ENCODE measurements at places on chromosomes 12 and 14.

DNA sequence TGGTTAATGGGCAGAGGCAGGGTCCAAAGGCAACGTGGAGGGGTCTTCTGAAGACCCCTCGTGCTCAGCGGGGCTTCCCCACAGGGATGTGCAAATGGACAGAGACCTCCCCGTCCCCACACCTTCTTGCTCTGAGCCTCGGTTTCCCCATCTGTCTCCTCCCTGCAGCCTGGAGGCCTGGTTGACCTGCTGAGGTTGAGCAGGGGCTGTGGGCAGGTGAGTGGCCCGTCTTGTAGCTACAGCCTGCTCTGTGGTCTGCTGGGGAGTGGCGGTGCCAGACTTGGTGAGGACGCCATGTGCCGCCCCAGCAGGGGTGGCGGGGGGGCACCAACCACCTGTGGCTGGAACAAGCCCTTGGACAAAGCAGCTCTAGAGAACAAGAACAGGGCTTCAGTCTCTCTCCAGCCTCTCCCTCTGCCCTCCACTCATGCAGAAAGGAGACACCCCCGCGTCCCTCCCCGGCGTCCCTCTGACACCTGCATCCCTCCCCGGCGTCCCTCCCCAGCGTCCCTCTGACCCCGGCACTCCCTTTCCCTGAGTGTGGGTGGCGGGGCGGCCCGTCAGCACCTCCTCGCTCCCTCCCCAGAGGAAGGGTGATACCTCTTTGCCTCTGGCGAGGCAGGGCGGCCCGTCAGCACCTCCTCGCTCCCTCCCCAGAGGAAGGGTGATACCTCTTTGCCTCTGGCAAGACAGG, 83.7 kb downstream of the NOC4L start:
- no peak for DNase-seq

GRCh38 chr14:30005114-30005808, 77.6 kb upstream of the PRKD1 start:
- DNase-seq: no peak

- DNase-seq: no peak
Observed at GRCh38 chr12:119302451-119303080, 32.0 kb upstream of the CCDC60 start.

DNA sequence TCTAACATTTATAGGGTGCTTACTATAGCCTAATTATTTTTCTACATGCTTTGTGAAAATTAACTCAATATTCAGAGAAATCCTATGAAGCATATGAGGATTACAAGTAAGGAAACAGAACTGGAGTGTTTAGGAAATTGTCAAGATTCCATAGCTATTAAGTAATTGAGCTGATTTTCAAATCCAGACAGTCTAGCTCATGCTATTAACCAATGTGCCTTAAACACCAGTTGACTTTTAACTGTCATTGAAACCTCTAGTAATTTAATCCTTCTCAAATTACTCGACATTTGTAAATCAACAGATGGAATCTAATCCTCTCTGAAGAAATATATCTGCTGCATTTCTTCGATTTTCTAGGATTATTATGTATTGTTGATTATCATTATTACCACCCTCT, 488.9 kb downstream of the MDGA2 start:
- DNase-seq: no peak

DNA sequence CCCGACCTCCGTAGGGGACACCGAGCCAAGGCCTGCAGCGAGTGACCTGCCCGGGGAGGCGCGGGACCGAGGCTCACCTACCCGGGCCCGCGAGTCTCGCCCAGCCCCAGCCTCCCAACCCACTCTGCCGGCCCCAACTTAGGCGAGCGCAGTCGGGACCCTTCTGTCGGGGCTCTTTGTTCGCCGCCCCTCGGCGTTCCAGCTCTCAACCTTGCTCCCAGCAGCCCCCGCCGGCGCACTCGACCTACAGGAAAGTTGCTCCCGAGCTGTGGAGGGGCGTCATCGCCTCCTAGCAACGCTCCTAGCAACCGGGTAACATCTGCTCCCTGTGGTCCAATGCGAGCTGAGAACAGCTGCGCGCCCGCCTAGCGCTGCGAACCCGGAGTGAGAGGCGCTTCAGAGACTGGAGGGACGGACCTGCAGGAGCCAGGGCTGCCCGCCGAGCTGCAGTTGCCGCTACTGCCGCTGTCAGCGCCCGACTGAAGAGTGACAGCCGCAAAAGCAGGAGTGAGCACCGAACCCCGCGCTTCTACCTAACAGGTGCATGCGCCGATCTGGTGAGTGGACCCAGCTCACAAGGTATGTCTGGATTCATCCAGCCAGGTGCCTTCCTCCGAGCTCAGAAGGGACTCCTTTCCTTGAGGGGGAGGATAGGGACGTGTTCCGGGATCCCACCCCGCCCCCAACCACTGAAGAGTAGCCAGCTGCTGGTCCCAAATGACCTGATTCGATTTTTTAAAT, 355.0 kb downstream of the SNAPC1 start:
- peak; percentile 97 for DNase-seq

- DNase-seq: no peak
Observed at GRCh38 chr14:98974113-98974512, 297.9 kb downstream of the BCL11B start.

DNA sequence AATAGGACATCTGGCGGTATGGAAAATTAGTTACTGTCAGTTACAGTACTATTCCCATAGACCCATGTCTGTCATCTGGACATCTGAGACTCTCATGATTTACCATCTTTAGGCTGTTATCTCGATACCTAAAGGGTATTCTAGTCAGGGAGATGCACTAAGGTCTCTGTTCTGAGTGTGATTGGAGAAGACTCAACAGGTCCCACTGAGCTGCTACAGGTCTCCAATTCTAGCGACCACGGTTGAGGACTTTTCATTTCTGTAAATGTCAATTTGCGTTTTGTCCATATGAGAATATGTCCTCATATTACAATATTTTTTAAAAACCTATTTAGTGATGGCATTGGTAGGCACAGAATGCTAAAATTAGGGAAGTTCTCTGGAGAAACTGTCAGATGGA, 1160.2 kb downstream of the TMEM121 start:
- no peak for DNase-seq

GRCh38 chr12:124713041-124713435, 145.6 kb upstream of the NCOR2 start:
- DNase-seq: no peak

- no peak for DNase-seq
Observed at GRCh38 chr12:59005193-59005955, 85.1 kb upstream of the LRIG3 start.
